Renal pelvis (tissue), 12 donors: ENCODE measurements at places on chromosomes 7 and 10. TPM values are rescaled to one million over a fixed set of nuclear protein-coding genes. Genes with fewer than 3 reads are reported as not detected.

SPACDR gene
- 1.9 TPM for polyA plus RNA-seq

CYP2C9 gene
- polyA plus RNA-seq = 3.0 TPM

SORCS1 gene
- 9.9 TPM for polyA plus RNA-seq

TRUB1 gene
- 31.6 TPM for polyA plus RNA-seq

TRIM24 gene
- 61.7 TPM for polyA plus RNA-seq

C10orf105 gene
- polyA plus RNA-seq = 0.26 TPM

DPP6 gene
- polyA plus RNA-seq = 44.4 TPM

AKR1C3 gene
- polyA plus RNA-seq = 77.9 TPM

PSD gene
- 13.2 TPM for polyA plus RNA-seq

FANK1 gene
- 11.7 TPM for polyA plus RNA-seq

STEAP1B gene
- 1.3 TPM for polyA plus RNA-seq

CPA4 gene
- polyA plus RNA-seq = 0.31 TPM

CCDC3 gene
- 16.1 TPM for polyA plus RNA-seq

MORN4 gene
- polyA plus RNA-seq = 22.9 TPM

AASS gene
- polyA plus RNA-seq = 66.1 TPM

MTG1 gene
- polyA plus RNA-seq = 65.7 TPM

TES gene
- 71.5 TPM for polyA plus RNA-seq

SLC39A12 gene
- polyA plus RNA-seq = not detected

KMT2E gene
- polyA plus RNA-seq = 83.8 TPM

SPDYE9 gene
- polyA plus RNA-seq = 1.1 TPM

CAPZA2 gene
- 194 TPM for polyA plus RNA-seq

OR2A1 gene
- polyA plus RNA-seq = 1.2 TPM

HBP1 gene
- 110 TPM for polyA plus RNA-seq

SPDYE5 gene
- 7.7 TPM for polyA plus RNA-seq

LRGUK gene
- 1.3 TPM for polyA plus RNA-seq

EMX2 gene
- polyA plus RNA-seq = 168 TPM

TWIST1 gene
- 7.1 TPM for polyA plus RNA-seq

GPR141 gene
- 0.18 TPM for polyA plus RNA-seq

RTKN2 gene
- 10.1 TPM for polyA plus RNA-seq

RNF32 gene
- polyA plus RNA-seq = 3.5 TPM

GOLGA7B gene
- polyA plus RNA-seq = 0.45 TPM

AVPI1 gene
- polyA plus RNA-seq = 4.5 TPM

CLDN3 gene
- 69.6 TPM for polyA plus RNA-seq

IQUB gene
- polyA plus RNA-seq = 6.3 TPM

OPN1SW gene
- 1.2 TPM for polyA plus RNA-seq

ATP6V0A4 gene
- 56.9 TPM for polyA plus RNA-seq

CALML3 gene
- polyA plus RNA-seq = not detected

TBXAS1 gene
- 36.1 TPM for polyA plus RNA-seq

LMOD2 gene
- polyA plus RNA-seq = not detected

AKR1C4 gene
- 0.10 TPM for polyA plus RNA-seq

NXPH1 gene
- polyA plus RNA-seq = not detected

EEPD1 gene
- polyA plus RNA-seq = 8.4 TPM

HOXA1 gene
- polyA plus RNA-seq = 2.2 TPM

KIF20B gene
- polyA plus RNA-seq = 15.6 TPM

HABP2 gene
- polyA plus RNA-seq = 0.52 TPM

SPDYE2 gene
- polyA plus RNA-seq = 16.6 TPM

NEBL gene
- 74.8 TPM for polyA plus RNA-seq

CPA5 gene
- 0.36 TPM for polyA plus RNA-seq

LIPM gene
- polyA plus RNA-seq = not detected

ADAMTS14 gene
- 1.2 TPM for polyA plus RNA-seq

GRM8 gene
- polyA plus RNA-seq = 9.1 TPM

PKD1L1 gene
- polyA plus RNA-seq = 0.45 TPM

HMX2 gene
- polyA plus RNA-seq = 1.5 TPM

TDRD1 gene
- polyA plus RNA-seq = 0.04 TPM
